ENCODE measurements at places on chromosomes 1 and 21.
A peak's percentile ranks its signal among the peaks of the same experiment; 100 is the strongest.

GRCh38 chr1:62370594-62370993, 51.4 kb upstream of the KANK4 start:
- no peak for DNase-seq

GRCh38 chr1:114250683-114251572, 97.3 kb upstream of the SYT6 start:
- no peak for DNase-seq

DNA sequence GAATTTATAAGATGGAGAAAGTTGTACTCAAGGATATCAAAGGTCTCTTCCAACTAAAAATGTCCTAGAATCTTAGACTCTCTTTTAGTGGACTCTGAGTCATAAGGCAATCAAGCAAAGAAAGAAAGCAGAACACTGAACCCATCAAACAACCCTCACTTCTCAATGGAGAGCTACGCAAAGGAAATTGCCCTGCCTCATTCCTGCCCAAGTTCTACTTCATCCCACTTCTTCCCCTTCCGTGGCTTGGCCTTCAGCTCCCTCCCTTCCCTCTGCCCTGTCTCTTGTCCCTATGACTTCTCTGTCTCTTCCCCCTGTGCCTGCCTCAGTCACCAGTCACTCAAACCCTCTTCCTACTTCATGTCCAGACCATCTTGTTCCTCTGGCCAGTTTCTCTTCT, 58.5 kb downstream of the RIMS3 start:
- DNase-seq = no peak

DNA sequence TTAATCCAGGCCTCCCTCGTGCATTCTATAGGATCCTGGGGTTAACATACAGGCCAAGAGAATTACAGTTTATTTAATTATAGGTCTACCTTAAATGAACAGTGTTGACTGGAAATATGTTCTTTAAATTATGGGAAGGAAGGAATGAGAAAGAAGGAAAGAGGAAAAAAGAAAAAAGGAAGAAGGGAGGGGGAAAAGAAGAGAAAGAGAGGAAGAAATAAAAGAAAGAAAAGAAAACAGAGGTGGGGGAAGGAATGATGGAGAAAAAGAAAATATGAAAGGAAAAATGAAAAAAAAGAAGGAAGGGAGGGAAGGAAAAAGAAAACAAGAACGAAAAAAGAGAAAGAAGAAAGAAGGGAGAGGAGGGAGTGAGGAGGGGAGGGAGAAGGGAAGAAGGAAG, 38.5 kb downstream of the WNT9A start:
- DNase-seq = no peak

DNA sequence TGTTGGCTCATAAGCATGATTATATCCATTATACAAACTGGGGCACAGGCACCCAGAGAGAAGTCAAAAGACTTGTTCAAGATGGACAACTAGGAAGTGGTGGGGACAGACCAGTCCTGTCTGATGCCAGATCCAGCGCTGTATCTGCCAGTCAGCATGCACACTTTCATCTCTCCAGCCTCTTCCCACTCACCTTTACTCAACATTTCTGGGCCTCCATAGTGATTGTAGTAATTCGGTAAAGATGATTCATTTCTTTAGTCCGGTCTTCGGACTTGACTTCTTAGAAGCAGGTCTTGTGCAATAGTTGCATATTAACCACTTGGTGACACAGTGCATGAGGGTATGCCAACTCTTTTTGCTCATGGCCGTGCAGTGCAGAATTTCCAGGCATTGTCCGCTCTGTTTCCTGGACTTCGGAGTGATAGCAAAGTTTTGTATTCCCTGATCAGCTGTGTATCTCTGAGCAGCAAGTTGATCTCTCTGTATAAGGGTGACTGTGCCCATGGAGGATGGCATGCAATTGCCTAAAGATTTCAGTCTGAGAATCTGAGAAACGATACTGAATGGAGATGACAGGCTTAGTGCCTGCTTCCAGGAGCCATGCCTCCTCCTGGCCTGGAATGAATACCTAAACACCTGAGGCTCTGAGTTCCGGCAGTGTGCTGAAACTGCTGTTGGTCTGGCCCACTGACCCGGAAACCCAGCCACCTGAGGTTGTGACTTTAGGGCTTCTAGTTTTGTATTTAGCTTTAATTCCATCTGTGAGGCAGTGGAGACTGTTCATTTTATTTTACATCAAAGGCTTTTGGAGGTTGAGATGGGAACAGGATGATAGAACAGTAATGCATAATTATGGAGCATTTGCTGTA, 39.0 kb downstream of the GALNT2 start:
- no peak for DNase-seq

DNA sequence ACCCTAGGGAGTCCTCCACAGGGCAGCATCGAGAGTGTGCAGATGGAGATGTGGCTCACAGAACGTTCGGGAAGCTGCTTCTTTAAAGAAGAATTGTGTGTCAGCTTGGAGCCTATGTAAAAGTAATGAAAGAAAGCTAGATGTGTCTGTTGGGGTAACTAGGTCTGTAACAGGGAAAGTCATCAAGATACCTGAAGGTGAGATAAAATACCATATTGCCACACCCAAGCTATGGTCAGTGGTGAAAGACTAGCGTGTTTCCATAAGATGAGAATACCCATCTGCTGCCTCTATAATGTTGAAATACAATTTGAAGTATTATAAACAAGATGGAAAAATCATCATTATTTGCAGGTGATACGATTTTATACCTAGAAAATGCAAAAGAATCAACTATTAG, 17.5 kb downstream of the RCAN1 start:
- DNase-seq = no peak

- DNase-seq = no peak
These were observed 115.5 kb upstream of the NCAM2 start for GRCh38 chr21:20882462-20883407.

- DNase-seq = no peak
These were observed 88.7 kb downstream of the ATP1A1 start for GRCh38 chr1:116461723-116462122.

DNA sequence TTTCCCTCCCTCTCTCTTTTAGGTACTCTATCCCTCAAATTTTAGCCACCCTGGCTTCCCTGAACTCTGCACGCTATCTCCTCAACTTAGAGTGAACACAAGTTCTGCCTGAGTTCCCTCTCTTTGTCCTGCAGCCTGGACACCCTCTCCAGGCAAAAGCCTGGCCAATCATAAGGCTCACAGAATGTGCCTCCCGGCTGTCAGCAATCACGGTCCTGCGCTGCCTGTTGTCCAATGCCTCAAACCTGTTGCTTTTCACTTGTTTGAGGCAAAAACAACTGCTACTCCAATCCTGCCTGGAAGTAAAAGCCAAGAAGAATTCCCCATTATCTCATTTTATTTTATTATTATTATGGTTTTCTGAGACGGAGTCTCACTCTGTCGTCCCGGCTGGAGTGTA, 66.1 kb downstream of the LGR6 start:
- peak; percentile 1 for DNase-seq

Measured in ovary (tissue), 10 donors.